Neural progenitor cell (in vitro differentiated cells): ENCODE measurements at places on chromosomes 13 and 19. TPM values are rescaled to one million over a fixed set of nuclear protein-coding genes. Genes with fewer than 3 reads are reported as not detected.

The PRODH2 gene
- total RNA-seq = not detected in 2 replicates

The EHD2 gene
- total RNA-seq = 1.5 and 3.9 TPM in 2 replicates

The APOC4 gene
- total RNA-seq = not detected in 2 replicates

The NRTN gene
- total RNA-seq = 2.4 and 6.0 TPM in 2 replicates

The CGB1 gene
- not detected in 2 replicates for total RNA-seq

The TINCR gene
- 1.8 and 3.5 TPM in 2 replicates for total RNA-seq

DNA sequence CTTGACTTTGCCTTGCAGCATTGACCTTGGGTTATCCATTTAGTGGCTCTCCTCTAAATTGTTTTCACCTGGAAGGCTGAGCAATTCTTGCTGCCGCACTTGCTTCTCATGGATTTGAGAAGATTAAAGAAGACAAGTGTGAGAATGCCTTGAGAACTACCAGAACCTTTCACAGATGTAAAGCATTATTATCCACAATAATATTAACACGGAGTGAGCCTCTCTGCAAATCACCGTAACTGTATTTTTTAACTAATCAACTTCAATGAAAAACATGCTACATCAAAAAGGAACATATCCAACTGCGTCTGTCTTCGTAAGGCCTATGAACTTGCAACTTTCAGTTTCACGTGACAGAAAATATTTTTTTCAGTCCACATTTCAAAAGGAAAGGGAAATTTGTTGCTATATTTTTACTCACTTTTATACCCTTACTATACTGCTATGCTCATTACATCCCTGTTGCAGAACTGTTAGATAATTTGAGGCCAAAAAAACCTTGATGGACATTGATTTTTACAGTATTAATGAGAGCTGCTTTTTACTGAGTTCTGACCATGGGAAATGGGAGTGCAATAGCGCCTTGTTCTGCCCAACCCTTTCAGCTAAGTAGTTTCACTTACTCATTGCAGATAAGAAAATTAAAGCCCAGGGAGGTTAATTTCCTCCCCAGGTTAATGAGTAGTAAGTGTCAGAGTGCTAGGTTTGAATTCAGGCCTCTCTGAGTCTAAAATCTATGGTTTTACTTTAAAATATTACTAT is 93.8 kb upstream of the RAP2A start:
- H3K27ac ChIP-seq = no peak overlapping the region
- no peaks in the 10 kb centered on the region for H3K4me1 ChIP-seq

DNA sequence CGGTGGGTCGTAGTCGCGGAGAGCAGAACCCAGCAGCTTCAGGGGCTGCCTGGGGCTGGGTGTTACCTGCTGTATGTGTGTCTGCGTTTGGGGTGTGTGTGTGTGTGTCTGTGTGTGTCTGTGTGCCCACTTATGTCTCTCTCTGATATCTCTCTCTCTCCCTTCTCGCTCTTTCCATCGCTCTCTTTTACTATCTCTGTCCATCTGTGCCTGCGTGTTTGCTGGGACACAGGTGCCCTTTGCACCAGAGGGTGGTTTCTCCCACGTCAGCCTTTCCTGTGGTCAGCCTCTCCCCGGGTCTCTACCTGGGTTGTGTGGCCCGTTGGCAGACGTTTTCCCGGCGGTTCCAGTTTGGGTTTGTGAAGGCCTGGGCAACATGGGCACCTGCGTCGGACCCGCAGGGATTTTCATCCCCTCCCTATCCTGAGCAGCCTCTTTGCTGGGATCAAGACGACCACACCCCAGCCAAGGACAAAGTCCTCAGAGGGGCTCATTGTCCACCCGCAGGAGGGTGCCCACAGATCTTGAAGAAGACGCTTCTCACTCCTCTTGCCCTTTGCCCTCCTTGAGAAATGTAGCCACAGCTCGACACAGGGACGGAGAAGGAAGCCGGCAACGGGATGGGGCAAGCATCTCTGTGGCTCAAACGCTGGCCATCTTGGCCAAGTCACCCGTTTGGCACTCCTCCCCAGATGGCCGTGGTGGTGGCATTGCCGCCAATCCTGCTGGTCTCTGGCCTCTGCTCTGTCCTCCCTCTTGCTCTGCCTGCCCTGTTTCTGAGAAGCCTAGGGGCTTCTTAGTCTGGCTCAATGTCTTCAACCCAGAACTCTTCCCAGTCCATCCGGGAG is 43.3 kb downstream of the ZNF146 start:
- no peak overlapping the region for H3K4me3 ChIP-seq
- no peak overlapping the region for H3K27ac ChIP-seq
- H3K36me3 ChIP-seq = no peaks in the 10 kb centered on the region
- H3K27me3 ChIP-seq = no peaks in the 10 kb centered on the region

GRCh38 chr13:102679449-102680132 is 15.3 kb downstream of the METTL21C start:
- no peak overlapping the region for H3K4me3 ChIP-seq
- DNase-seq = no peak
- H3K36me3 ChIP-seq = peaks cover 3% of the 10 kb centered on the region
- no peaks in the 10 kb centered on the region for H3K27me3 ChIP-seq
- no peaks in the 10 kb centered on the region for H3K4me1 ChIP-seq

DNA sequence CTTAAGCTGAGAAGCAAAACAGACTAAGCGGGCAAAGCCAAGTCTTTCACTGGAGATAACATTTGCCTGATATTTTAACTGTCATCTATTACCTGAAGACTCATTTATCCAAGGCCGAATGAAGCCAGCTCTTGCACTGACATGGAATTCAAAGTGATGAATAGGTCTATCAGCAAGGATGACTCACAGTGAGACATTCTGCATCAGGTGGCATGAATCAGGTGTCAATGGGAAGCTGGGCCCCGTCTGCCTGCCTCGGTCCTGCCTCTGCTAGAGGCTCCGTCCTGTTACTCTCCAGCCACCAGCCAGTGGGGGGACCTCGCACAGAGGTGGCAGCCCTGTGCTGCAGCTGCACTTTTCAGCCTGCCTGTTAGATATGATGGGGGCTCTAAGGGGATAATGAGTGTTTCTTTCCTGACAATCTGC is 23.5 kb downstream of the STARD13 start:
- peak; percentile 12 for DNase-seq
- no peaks in the 10 kb centered on the region for H3K36me3 ChIP-seq
- H3K27ac ChIP-seq = no peak overlapping the region
- no peak overlapping the region for H3K4me3 ChIP-seq

DNA sequence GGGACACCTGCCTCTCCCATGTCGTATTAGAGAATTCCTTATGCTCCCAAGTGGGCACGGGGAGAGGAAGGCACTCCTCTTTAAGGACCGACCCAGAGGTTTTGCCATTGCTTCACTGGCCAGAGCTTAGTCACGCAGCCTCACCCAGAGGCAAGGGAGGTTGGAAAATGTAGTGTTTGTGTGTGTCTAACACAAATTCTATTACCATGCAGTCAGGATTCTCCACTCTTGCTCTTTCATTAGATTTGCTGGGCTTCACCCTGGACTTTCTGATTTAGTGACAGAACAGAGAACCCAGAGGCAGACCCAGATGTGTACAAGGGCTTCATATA is 14.6 kb upstream of the NCCRP1 start:
- no peaks in the 10 kb centered on the region for H3K27me3 ChIP-seq
- H3K4me1 ChIP-seq = no peaks in the 10 kb centered on the region
- H3K4me3 ChIP-seq = no peak overlapping the region

- no peak overlapping the region for H3K4me3 ChIP-seq
- H3K27ac ChIP-seq = no peak overlapping the region
- DNase-seq = no peak
- no peaks in the 10 kb centered on the region for H3K36me3 ChIP-seq
- H3K27me3 ChIP-seq = no peaks in the 10 kb centered on the region
These were observed 51.1 kb downstream of the FAM216B start for GRCh38 chr13:42832341-42833096.

DNA sequence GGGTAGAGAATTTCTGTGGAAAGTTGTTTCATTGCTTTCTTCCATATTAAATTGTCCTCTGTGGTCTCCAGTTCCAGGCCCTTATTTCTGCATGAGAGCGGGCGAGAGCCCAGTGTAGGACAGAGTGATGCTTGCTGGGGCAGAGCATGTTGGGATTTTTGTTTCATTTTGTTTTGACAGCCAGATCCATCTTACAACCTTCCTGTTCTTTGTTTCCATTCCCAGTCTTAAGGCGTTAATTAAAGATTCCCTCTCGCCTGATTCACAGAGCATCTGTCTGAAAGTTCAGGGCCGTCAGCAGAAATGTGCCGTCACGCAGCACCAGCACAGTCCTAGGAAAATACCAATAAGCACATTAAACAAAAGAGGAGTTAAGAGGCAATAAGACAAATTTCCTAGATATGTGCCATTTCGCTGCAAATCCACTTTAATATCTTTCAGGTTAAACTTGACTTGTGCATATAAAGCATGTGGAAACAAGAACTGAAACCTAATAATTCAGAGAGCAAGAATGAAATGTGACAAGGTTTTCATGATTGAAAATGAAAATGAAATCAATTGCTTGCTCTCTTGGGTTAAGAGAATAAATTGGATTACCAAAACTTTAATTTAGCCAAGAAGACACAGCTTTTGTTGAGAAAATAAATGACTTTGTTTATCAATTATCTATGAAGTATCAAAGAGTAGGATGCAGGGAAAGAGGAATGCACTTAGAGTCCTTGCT is 210.7 kb upstream of the SLC10A2 start:
- no peak overlapping the region for H3K27ac ChIP-seq
- DNase-seq = no peak
- H3K4me1 ChIP-seq = no peaks in the 10 kb centered on the region
- no peaks in the 10 kb centered on the region for H3K27me3 ChIP-seq

DNA sequence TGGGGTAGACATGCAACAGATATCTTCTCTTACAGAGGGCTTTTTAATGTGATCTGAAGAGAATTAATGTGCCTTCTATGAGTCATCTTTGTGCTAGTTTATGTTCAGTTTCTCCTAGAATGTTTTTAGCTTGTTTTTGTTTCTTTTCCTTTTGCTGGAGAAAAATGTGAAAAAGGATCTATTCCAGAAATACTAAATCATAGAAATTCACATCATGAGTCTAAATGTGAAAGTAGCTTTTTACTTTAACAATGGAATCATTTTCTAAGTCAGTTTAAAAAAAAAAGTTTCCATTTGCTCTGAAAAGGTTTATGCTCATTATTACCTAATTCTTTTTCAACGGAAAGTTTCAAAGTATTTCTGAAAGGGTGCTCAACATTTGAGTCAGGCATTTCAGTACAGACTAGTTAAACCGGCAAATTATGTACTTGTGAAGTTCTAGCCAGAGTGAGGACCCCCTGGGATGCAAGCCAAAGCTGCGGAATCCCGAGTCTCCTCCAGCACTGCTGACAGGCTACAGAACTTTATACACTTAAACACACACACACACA is 72.9 kb downstream of the SPATA13 start:
- DNase-seq = peak; percentile 68
- no peak overlapping the region for H3K4me3 ChIP-seq
- peaks cover 8% of the 10 kb centered on the region for H3K4me1 ChIP-seq
- H3K27me3 ChIP-seq = no peaks in the 10 kb centered on the region
- H3K36me3 ChIP-seq = no peaks in the 10 kb centered on the region
- H3K27ac ChIP-seq = no peak overlapping the region

DNA sequence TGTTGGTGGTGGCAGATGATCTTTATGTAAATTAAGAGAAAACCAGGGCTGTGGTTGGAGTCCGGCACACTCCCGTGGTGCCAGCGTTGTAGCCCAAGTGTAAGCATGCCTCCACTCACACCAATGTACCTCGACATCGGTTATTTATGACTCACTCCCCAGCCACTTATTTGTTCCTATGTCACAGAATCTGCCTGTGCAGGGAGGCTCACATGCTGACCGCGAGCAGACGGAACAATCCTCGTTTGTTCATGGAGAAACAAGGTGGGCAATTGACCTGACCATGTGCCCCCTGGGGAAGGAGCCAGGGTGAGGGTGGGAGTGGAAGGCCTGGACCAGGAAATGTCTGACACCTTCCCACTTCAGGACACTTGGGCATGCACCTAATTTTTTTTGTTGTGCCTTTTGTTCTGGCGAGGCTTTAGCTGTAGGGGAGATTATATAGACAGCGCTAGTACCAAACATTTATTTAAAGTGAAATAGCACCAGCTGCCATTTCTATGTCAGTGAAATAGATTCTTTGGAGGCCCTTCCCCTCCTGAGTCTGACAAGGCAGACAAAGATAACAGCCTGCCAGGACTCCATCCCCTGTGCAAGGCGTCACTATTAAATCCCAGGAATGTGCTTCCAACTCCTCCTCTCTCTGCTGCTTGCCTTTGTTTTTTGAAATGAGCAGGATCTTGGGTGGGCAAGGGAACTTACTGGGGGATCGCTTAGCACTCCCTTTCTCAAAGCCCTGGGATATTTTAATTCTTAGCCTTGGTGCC is 394.2 kb downstream of the FGF9 start:
- no peak overlapping the region for H3K4me3 ChIP-seq
- peaks cover 27% of the 10 kb centered on the region for H3K4me1 ChIP-seq
- DNase-seq = peak; percentile 70
- H3K36me3 ChIP-seq = no peaks in the 10 kb centered on the region
- H3K27ac ChIP-seq = no peak overlapping the region

DNA sequence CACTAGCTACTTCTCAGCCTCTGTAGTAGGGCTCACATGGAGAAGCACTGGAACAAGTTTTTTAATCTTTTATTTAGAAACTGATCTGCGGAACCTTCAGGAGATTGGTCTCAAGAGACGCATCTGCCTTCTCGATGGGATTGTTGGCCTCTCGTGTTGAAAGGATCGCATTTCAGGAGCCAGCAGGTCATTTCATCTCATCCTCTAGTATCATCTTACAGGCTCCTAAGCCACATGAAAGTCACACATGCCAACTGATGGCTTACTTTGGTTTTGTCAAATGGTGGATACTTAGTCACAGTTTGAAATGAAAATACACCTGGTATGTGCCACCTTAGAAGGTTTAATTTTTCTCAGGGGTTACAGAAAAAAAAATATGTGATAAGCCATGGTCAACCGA is 1703.6 kb downstream of the EFNB2 start:
- H3K27me3 ChIP-seq = no peaks in the 10 kb centered on the region
- no peak overlapping the region for H3K4me3 ChIP-seq
- no peak overlapping the region for H3K27ac ChIP-seq
- peak; percentile 7 for DNase-seq
- H3K4me1 ChIP-seq = no peaks in the 10 kb centered on the region

DNA sequence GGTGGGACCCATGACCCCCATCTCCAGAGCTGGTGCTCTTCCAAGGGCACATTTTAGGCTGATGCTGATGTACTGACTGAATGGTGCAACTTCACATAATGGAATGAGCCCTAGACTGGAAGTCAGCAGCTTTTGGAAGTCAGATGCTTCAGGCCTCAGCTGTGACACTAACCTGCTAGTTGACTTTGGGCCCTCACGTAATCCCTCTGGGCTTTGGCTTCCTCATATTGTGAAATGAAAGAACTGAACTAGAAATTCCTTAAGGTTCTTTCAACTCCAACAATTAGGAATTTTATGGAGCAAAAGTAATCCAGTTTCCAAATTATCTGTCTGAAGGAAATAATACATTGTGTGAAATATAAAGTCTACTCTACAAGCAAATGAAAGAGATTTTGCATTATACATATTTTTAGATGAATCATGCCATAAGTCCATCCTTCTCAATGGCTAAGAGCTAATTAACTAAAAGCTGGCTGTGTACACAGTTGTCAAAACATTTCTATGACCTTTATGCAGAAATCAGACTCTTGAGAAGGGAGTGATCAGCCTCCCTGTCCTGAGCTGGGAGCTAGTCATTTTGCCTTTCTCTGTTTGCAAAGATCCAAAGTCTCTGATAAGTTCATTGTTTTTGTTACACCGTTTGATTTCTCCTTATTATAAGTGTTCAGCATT is 204.2 kb downstream of the DCLK1 start:
- DNase-seq = no peak
- H3K4me3 ChIP-seq = no peak overlapping the region
- no peaks in the 10 kb centered on the region for H3K36me3 ChIP-seq
- no peaks in the 10 kb centered on the region for H3K27me3 ChIP-seq

GRCh38 chr19:18344582-18344950 is 4.2 kb downstream of the PGPEP1 start:
- DNase-seq = peak; percentile 76
- H3K4me3 ChIP-seq = no peak overlapping the region
